ENCODE measurements at places on chromosomes 1 and 21.

- no peak for ATAC-seq
Measured at GRCh38 chr1:161914595-161914994, 109.1 kb downstream of the OLFML2B start.

DNA sequence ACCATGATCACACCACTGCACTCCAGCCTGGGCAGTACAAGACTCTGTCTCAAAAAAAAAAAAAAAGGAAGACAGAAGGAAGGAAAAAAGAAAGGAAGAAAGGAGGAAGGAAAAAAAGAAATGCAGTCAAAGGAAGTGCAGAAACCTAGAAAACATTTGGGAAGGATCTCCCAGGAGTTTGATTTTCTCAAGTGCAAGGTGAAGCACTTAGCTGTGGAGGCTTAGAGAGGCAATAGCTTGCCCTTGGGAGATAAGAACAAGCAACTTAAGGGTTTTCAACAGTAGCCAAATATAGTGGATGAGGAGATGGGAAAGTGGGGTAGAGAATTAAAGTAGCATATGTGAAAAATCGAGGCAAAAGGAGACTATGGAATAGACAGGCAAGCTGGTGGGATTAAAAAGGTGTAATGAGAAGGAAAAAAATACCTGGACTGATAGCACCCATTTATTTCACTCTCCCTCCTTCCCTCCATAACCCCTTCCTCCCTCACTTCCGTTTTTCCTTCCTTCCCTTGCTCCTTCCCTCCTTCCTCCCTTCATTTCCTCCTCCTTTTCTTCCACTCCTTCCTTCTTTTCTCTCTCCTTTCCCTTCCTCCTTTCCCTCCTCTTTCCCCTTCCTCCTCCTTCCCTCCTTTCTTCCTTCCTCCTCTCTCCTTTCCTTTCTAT is 6.8 kb upstream of the FAM89A start:
- no peak for ATAC-seq

GRCh38 chr1:76190749-76191424 is 116.3 kb downstream of the ST6GALNAC3 start:
- ATAC-seq, result no peak

GRCh38 chr1:205436776-205437410 is 15.0 kb upstream of the LEMD1 start:
- no peak for ATAC-seq

DNA sequence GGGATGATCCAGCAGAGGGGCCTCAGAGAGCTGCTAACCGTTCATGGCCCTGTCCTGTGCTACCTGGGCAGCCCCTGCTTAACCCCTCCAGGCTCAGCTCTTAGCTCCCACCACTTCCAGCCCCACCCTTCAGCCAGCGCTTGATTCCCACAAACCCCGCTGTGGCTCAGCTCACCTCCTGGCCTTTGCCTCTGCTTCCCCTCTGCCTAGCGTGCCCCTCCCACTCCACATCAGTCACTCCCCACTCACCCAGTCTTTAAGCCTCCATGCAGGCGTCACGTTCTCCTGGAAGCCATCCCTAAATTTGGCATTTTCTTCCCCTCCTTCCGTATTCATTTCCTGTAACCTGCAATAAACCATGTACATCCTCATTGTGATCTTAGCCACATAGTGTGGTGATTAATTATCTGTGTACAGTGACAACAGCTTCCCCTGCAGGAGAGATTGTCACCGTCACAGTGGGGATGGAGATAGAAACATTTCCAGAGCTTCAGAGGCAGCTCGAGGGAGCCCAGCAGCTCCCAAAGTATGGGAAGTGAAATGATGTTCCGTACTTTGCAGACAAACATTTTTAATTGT is 65.5 kb downstream of the EPHB2 start:
- no peak for ATAC-seq

DNA sequence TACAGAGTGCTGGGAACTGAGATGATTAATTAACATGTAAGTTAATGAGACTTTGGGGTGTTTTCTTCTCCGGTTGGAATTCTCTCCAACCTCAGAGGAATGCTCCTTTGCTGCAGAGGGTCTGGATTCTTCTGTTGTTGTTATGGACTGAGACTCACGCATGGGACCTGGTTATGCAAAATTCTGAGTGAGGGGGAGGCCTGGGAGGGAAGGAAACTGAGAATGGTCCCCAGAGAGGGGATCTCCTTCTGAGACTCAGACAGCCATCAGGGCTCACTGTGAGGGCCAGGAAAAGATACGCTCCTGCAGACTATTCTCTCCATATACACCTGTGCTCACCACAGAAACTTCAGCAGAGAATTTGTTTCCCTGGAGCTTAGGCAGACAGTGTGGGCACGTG is 56.3 kb downstream of the HTR6 start:
- ATAC-seq, result no peak

DNA sequence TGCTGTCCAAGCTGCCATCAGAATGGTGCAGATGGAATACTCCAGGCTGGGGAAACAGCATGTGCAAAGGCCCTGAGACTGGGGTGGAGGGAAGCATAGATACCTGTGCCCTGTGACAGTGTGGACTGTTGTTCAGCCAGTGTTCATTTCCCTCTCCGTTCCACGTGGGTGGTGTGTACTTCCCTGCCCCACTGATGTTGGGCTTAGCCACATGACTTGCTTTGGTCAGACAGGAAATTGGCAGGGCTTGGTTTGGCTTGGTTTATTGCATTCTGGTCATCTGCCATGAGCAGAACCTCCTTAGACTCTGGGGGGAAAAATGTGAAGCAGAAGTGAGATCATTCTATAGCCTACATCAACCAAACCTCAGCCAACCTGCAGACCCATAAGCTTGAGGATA is 102.4 kb upstream of the IGSF21 start:
- no peak for ATAC-seq

- no peak for ATAC-seq
Measured at GRCh38 chr1:174105086-174105485, 54.2 kb upstream of the RABGAP1L start.

- ATAC-seq, result peak; percentile 65
Measured at GRCh38 chr1:154328318-154329151, 3.2 kb downstream of the ATP8B2 start.

- no peak for ATAC-seq
Measured at GRCh38 chr1:209207701-209208286, 375.7 kb upstream of the CAMK1G start.

DNA sequence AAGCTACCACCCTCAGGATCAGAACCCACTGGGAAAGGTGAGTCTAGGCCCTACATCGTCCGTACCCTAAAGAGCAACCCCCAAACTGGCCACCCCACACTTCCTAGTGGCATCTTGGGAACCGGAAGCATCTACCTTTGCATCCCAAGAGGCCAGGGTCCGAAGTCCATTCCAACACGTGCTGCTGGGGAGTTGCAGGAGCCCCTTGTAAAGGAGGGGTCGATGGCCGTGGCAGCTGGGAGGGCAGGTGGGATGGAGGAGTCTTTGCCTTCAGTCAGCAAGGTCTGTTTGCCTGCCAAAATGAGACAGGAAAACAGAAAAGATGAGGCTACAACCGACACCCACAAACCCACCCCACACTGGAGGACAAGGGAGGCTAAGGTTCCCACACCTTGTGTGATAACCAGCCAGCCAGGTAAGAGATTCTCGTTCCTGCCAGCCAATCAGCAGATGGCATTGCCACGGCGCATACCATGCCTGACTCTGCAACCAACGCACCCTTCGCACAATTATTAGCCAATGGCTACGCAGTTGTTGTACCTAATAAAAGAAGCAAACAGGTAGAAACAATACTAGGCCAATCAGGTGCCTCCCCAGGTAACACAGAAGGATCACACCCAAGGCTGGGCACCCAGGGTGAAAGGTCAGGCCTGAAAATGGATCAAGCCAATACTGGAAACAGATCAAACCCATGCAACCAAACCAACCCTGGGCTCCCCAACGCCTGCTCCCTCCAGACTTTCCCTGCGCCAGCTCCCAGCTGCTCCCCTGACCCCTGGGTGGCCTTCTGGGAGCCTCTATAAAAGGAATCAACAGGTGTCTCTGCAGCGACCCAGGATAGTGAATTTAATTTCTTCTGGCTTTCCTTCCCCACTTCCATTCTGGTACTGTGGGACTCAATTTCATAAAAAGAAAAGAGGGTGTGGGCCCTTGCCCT is 35.6 kb downstream of the CASZ1 start:
- ATAC-seq, result no peak

DNA sequence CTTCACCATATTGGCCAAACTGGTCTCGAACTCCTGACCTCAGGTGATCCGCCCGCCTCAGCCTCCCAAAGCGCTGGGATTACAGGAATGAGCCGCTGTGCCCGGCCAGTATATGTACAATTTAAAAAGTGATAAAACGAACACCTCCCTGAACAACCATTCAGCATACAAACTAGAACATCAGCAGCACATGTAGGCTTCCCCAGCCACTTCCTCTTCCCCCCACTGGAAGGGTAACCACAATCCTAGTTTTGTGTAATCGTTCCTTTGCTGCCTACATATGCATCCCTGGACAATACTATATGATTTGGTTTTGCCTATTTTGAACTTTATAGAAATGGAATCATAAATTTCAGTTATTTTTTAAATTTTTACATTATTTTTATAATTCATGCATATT is 60.4 kb downstream of the DESI2 start:
- ATAC-seq, result no peak

DNA sequence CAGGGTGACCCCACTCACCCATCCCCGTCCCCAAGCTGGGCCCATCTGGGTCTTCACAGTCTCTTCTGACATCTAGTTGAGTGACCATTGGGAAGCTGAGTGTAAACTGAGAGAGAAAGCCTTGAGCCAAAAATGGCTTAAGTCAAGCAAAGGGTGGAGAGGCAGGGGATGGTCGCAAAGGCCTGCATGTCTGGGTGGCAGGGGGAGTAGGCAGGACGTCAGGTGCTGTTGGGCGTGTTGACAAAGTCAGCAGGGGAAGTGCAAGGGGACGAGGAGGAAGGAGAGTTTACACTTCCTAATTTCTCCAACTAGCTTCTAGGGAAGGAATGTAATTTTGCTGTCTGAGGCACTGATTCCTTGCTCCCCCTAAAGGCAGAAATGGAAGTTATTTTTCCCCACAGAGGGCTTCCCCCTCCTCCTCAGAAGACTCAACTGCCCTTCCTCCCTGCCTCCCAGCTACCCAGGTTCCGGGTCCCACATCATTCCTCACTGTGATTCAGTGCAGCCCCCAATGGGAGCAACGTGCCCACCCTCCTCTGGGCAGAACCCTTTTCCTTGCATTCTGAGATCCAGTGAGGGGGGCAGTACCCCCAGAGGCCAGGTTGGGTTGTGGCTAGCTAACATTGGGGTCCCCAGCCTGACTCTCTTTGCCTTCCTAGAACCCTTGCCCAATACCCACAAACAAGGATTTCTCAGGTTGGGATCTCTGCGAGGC is 1.2 kb upstream of the ADORA1 start:
- no peak for ATAC-seq

DNA sequence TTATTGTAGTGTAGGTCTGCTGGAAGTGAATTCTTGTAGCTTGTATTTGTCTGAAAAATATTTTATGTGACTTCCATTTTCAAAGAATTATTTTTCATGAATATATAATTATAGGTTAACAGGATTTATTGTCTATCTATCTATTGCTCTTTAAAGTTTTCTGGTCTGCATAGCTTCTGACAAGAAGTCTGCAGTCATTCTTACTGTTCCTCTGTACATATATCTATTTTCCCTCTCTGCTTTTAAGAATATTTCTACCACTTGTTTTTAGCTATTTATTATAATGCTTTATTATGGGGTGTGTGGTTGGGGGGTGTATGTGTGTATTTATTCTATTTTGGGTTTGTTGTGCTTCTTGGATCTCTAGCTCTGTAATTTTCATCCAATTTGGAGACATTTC is 77.4 kb downstream of the ETS2 start:
- no peak for ATAC-seq

- ATAC-seq, result no peak
Measured at GRCh38 chr1:108685529-108685928, 6.6 kb upstream of the PRPF38B start.

- ATAC-seq, result no peak
Measured at GRCh38 chr1:48254254-48254653, 31.7 kb downstream of the SLC5A9 start.
